ENCODE measurements at places on chromosomes 2 and 18.

DNA sequence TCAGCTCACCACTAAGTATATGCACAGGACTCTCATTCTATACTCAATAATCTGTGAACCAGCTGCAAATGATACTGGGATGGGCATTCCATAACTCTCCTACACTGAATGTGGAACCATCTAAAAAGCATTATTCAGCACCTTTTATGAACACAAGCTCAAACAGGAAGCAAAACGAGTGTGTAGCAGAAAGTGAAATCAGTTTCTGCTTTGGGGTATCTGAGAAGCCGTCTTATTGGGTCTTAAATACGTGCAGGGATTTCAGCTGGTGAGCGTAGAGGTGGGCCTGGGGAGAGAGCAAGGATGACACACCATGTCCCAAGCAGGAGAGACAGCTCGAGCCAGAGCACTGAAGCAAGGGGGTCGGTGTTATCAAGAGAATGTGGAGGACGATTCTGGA is 120.0 kb upstream of the TTN start:
- no peak for DNase-seq

- no peak for DNase-seq
Measured at GRCh38 chr2:173101687-173102086, 26.0 kb downstream of the MAP3K20 start.

GRCh38 chr18:48051945-48052840 is 121.7 kb upstream of the SMAD2 start:
- DNase-seq, result no peak

- no peak for DNase-seq
Measured at GRCh38 chr2:193679847-193680246, 1485.1 kb upstream of the TMEFF2 start.

DNA sequence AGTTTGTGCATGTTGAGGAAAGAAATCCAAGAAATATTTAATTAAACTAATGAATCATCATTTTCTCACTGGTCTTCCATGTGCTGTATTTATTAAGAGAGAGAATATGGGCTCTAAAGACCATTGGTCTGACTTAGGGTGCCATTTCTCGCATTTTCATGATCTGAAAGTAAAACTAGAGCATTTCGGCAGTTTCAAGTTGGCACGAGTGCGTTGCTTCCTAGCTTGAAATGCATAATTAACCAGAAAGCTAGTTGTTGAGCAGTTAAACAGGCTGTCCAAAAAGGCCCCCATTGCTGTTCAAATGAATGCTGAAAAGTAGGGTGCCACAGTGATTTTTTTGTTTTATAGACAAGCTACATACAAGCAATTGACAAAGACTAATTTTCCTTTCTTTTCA is 47.4 kb downstream of the SLC8A1 start:
- DNase-seq, result no peak

DNA sequence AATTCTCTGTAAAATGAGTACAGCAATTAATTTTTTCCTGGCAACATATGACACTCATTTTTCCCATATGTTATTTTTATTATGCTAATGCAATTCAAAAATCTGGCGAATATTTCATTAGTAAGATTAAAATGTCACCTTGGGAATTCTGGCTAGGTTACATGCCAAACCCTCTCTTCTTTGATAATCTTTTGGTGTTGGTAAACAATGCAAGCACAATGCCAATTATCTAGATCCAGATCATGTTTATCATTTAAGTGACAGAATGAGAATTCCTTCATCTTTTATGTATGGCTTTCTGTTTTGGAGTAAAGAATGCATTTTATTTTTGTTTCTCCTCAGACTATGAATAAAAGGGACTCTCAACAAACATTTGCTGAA is 33.7 kb downstream of the GPR75 start:
- no peak for DNase-seq

DNA sequence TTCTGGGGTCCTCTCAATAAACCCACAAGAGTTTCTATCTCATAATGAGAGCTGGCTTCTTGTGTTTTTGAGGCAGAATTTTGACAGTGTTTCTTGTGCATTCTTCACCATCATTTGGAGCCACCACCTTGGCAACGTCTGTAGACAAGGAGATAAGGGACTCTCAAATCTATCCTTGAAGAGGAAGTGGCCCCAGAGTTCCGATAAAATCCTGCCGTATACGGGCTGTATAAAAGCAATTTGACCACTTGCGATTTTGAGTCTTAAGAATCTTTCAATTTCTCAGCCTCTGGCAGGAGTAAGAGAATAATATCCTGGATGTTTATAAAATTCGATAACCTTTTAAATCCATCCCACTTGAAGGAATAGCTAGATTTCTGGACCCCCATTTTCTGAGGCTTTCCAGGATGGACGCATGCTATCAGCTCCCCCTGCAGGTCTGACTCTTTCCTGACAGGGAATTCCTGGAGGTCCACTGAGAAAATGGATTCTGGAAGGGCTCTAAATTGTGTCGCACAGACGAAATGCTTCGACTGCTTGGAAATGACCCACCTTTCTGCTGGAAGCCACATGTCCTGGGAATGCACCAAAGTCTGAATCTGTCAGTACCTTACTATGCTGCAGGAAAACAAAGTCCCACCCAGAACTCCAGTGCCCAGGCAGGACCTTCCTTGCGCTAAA is 54.1 kb downstream of the E2F6 start:
- no peak for DNase-seq

DNA sequence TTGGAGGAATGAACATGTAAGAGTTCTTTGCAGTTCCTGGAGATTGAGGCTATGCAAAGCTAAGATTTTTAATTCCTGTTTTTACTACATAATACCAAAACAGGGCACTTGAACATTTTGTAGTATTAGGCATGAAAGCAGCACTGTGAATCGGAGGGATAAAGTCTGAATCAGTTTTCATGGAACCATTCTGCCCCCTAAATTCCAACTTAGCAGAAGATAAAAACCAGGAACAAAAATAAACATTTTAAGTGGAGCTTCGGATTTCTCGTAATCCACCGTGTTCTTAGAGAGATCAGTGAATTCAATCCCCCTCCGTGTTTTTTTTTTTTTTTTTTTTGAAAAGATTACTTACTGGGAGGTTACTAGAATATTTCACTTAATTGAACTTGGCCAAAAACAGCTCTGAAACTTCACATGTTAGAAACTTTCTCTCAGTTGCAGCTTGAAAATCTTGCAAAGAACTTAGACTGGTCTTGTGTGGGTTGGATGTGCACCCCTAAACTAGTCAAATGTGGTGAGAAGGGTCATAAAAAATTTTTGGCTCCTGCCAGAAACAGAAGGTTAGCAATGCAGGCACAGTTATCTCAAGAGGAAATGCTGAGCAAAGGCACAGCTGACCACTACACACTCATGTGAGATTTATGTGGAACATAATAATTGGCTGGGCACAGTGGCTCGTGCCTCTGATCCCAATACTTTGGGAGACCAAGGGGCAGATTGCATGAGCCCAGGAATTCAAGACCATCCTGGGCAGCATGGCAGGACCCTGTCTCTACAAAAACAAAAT is 145.4 kb upstream of the RNF152 start:
- DNase-seq, result no peak

DNA sequence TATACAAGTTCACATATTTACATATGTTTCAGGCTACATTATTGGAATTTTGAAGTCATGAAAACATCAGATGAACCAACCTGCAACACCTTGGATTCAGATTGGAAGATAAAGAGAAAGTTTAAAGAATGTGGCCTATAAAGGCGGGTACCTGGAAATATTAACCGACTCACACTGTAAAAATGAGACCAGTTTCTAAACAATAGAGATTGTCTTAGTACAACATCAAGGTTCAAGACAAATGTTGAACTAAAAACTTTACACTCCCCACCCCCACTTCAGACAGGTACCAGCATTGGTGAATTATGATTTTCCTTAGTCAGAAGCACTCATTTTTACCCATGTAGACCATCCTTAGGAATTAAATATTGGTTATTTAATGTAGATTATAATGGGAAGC is 186.4 kb upstream of the EPC2 start:
- DNase-seq, result no peak

DNA sequence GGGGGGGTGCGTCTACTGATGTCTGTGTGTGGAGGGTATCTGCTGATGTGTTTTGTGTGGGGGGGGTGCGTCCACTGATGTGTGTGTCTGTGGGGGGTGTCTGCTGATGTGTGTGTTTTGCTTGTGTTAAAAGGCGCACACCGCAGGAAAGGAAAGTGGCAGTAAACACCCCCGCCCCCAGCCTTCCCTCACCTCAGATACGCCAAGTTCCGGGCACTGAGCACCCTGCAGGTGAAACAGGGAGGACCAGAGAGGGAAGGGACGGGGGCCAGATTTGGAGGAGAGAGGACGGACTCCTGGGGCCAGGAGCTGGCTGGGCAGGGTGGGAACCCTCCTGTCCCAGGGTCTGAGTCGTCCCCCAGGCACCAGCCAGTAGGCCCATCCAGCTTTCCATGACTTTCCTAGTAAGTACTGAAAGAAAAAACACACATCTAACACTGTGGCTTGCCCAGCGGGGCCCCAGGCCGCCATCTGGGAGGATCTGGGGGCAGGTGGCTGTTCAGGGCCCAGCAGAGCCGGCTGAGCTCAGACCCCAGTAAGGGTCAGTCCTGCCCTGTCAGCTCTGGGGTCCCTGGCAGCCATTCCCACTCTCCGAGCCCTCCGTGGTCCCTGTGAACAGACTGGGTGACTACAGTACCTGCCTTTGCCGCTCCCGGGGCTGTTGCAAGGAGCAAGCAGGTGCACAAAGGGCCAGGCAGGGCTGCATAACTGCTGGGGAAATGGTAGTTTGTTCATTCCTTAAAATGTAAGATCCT is 126.9 kb downstream of the NFATC1 start:
- peak; percentile 86 for DNase-seq

DNA sequence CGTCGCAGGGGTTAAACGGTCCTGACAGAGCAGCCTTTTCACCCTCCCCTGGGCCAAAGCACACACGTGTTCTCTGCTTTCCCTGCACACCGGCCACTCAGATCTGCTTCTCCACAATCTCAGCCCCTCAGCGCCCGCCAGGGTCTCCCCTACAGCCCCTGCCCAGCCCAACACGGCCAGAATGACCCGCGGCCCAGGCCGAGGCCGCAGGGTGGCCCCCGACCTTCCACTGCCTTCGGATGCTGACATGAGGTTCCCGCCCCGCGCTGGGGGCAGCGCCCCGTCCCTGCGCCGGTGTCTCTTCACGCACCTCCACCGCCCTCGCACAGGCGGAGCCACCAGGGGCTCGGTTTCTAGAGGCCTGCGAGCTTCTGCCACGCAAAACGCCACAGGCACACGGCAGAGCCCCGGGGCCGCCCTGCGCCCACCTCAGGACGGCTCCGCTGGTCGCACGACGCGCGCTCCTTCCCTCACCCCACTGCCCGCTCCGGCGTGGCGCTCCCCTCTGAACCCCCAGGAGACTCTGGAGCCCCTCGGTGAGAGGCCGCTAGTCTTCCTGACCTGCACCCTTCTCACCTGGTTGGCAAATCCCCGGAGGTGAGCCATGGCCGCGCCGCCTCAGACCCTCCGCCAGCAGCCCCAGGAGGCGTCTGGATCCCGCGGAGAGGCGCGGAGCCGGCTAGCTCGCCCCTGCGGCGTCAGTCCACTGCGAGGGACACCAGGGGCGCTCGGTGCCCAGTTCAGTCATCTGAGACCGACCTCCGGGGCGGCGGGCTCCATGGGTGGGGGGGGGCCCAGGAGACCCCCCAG is 749 bp downstream of the STK25 start:
- DNase-seq, result peak; percentile 13

DNA sequence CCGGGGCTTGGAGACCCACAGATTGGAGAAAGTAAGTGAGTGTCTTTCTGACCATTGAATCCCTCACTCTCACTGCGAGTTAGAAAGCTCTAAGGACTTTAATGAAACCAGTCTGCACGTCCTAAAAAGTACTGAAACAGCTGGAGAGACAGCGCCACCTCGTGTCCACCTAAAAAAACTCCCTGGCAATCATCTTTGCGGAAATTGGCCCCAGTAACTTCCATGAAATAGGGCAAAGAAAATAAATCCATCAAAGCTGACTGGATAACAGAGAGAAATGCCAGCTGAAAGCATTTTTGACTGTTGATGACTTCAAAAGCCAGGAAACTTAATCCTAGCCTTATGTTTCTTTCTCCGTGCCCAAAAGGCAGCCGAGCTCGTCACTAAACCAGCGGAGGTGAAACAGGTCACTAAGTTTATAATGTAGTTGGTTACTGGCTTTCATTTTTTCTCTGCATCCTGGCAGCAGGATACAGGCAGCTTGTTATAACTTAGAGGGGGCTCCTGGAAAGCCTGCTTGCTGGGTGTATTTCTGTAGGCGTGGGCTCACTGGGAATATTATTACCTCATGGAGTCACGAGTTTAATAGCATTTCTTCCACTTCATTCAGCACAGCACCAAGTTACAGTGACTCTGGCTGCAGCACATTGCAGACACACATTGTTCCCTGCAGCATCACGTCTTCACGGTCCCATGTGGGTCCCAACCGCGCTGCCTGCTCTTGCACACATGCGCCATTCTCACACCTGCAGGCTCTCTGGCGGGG is 266.5 kb downstream of the HRH4 start:
- DNase-seq, result peak; percentile 45

DNA sequence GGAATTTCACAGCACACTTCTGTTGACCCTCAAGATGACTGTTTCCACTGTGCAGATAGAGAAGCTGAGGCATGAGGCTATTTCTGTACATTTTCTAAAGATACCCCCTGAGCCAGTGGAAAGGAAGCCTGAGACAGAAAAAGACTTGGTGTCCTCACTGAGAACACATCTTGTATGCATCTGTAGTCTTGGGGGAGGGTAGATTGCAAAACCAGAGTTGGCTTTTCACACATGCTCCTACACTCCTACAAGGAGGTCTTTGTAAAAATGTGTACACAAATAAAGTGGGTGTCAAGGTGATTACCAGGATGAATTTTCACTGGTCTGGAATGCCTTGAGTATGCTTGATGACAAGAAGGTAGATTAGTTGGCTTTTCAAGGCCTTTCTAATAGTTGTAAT is 98.0 kb downstream of the KCTD18 start:
- DNase-seq, result no peak

GRCh38 chr18:69978732-69979715 is 31.4 kb upstream of the CD226 start:
- DNase-seq, result no peak

GRCh38 chr2:30115141-30115980 is 31.4 kb upstream of the YPEL5 start:
- DNase-seq, result peak; percentile 38

DNA sequence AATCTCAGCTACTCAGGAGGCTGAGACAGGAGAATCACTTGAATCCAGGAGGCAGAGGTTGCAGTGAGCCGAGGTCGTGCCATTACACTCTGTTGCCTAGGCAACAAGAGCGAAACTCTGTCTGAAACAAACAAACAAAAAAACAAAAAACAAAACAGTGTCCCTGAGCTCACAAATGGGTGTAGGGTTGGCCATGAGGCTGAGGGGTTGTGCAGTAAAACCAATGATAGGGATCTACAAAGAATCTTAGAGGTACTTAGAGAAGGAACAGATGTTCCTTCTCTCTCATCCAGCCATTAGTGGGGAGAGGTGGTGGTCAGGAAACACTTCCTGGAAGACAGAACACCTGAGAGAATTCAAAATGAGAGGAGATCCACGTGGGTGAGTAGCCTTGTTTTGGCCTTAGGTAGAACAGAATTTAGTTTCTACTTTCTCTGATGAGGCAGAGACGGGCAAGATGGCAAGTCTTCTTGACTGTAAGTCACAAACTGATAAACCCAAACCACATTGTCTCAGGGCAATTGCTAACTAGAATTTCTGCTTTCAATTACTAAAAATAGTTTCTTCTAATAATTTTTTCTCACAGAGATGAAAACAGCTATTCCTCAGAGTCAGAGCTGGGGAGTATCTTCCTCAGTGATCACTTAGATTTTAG is 61.5 kb upstream of the PPM1B start:
- DNase-seq, result no peak

- no peak for DNase-seq
Measured at GRCh38 chr18:27045342-27045741, 139.8 kb downstream of the CHST9 start.
